ENCODE measurements at places on chromosomes 7 and 10.
A peak's percentile ranks its signal among the peaks of the same experiment; 100 is the strongest.

GRCh38 chr7:80954191-80954590, 35.3 kb upstream of the SEMA3C start:
- no peak for DNase-seq

DNA sequence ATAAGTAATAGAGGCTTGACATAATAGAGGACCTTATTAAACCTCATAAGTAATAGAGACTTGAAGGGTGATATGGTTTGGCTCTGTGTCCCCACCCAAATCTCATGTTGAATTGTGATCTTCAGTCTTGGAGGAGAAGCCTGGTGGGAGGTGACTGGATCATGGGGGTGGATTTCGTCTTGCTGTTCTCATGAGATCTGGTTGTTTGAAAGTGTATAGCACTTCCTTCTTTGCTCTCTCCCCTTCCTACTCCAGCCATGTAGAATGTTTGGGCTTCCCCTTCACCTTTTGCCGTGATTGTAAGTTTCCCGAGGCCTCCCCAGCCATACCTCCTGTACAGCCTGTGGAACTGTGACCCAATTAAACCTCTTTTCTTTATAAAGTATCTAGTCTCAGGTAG, 8.6 kb downstream of the KIFBP start:
- no peak for DNase-seq

GRCh38 chr10:3877211-3878000, 92.4 kb upstream of the KLF6 start:
- no peak for DNase-seq

DNA sequence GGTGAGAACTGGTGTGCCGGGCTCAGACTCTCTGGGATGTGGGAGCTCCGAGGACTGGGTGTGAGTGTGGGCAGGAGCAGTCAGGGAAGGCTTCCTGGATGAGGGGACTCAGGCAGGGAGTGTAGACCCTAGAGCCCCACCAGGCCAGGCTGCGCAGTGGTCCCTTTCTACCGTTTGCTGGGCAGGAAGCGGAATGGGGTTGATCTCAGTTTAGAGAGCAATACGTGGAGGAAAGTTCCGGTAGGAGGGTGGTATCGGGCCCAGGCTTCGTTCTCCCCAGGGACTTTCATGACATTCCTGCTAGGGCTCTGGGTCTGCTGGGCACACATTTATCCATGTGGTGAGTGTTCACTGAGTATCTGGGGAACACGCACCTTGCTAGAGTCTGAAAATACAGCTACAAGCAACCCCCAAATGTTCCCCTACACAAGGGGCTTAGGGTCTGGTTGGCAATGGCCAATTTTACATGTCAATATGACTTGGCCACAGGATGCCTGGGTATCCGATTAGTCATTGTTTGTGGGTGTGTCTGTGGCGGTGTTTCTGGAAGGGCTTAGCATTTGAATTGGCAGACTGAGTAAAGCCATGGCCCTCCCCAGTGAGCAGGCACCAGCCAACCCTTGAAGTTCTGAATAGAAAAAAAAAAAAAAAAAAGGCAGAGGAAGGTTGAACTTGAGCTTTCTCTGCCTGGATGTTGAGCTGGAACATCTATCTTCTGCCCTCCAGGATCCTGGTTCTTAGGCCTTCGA, 20.8 kb downstream of the GHRHR start:
- DNase-seq, result peak; percentile 78

- no peak for DNase-seq
Observed at GRCh38 chr10:132420981-132421846, 24.2 kb downstream of the PWWP2B start.

- DNase-seq, result no peak
Observed at GRCh38 chr10:3203972-3204371, 31.4 kb upstream of the PITRM1 start.

- DNase-seq, result no peak
Observed at GRCh38 chr7:71553306-71553705, 421.4 kb downstream of the GALNT17 start.

DNA sequence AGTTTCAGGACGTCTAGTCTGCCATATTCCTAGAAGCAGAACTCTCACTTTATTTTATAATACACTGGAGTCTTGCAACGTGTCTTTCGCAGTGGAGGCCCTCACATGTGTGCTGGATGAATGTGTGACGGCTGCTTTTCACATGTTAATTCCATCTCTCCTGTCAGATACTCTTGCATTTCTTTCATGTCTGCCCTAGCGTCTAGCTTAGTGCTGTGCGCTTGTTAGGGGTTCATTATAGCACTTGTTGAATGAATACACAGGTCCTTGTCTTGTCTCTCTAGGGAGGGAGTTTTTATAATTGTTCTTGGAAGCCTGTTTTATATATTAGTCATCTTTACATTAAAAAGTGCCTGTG, 94.4 kb downstream of the MAP3K8 start:
- no peak for DNase-seq

DNA sequence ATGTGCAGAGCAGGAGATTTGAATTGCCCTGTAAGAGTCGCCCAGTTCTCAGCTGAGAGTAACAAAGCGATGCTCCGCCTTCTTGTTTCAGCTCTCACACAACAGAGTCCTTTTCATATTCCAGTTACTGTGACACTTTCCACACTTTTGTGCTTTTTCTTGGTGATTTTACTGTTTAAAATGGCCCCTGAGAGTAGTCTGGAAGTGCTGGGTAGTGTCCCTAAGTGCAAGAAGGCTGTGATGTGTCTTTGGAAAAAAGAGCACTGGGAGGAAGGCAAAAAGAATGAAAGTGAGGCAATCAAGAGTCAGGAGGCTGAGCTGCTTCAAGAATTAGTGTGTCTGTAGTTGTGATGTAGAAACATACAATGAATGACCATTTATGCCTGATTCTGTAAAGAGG, 201.2 kb upstream of the SEMA3E start:
- no peak for DNase-seq

GRCh38 chr7:34332006-34332405, 326.0 kb upstream of the NPSR1 start:
- no peak for DNase-seq

- DNase-seq, result no peak
Observed at GRCh38 chr10:15155978-15156656, 12.4 kb downstream of the NMT2 start.

DNA sequence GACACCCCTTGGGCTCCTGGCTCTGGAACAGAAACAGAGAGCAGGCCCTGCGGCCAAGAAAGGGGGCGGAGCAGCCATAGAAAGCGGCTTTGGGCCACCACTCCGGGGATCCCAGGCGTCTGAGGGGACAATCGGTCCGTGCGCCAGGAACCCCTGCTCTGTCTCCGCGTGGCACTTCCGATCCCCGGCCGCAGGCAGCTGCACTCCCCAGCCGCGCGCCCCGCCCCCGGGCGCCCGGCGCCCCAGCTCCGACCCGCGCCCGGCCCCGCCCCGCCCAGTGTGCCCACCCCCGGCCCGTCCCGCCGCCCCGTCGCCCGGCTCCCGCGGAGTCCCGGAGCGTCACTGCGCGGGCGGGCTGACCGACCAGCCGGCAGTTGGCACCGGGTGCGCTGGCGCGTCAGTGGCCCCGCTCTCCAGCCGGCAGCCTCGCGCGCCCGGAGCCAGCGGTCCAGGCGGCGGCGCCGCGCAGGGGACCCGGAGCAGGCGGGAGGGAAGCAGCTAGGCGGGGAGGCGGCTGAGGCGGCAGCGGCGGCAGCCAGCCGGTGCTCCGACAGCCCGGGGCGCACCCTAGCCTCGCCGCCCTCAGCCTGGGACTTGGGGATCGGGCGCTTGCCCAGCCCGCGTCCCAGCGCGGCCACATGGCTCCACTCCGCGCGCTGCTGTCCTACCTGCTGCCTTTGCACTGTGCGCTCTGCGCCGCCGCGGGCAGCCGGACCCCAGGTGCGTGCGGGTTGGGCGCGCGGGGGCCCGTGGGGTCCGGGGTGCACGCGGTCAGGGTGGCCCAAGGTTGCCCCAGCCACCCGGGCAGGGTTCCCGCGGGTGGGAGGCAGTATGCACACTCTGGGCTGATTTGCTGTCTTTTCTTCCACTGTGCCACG, at the start of gene ADAMTS14:
Gene ADAMTS14 (plus strand): TSS at position 342 of the 878 bp plus-strand sequence. CDS start 297 bp downstream, at position 639.
- peak; percentile 7 for DNase-seq

DNA sequence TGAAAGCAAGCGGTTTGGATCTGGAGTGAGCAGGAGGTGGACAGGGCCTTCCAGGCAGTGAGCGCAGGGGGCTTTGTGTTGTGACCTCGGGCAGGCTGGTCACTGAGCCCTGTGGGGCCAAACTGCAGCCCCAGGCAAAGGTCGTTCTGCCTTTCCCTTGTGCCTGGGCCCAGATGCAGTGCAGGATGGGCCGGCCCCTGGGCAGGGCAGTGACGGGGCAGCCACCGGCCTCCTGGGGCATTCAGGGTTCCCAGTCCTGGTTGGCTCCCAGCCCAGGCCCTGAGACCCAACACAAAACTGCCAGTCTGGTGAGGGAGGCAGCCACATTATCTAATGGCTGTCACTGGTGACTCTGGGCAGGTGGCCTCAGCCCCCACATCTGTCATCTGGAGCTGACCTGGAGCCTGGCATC, 7.1 kb downstream of the ARPC1B start:
- DNase-seq, result no peak

GRCh38 chr7:82317760-82318159, 125.8 kb downstream of the CACNA2D1 start:
- no peak for DNase-seq

DNA sequence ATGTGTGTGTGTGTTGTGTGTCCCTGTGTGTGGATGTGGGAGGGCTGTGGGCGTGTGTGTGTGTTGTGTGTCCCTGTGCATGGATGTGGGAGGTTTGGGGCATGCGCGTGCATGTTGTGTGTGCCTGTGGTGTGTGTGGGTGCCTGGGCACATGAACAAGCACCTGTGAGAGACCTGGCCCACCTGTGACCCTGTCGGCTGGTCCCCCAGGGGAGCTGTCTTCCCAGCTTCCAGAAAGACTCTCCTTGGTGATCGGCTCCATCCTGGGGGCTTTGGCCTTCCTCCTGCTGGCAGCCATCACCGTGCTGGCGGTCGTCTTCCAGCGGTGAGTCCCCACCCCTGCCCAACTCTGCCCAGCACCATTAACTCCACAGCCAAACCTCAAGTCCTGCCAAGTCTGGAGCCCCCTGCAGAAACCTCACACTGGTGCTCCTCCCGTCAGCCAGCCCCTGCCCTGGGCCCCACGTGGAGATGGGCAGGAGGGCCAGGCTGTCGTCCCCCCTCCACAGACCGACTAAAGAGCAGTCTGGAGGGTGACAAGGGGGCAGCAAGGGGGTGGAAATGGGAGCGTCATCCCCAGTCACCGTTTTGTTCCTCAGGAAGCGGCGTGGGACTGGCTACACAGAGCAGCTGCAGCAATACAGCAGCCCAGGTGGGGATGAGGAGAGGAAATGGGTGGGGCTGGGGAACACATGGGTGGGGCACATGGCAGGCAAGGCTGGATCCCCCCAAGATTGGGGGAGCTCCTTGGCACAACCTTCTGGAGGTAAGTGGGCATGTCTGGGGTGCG, 12.7 kb downstream of the EPHB6 start:
- no peak for DNase-seq

GRCh38 chr7:37592366-37592765, 91.2 kb upstream of the GPR141 start:
- DNase-seq, result no peak

DNA sequence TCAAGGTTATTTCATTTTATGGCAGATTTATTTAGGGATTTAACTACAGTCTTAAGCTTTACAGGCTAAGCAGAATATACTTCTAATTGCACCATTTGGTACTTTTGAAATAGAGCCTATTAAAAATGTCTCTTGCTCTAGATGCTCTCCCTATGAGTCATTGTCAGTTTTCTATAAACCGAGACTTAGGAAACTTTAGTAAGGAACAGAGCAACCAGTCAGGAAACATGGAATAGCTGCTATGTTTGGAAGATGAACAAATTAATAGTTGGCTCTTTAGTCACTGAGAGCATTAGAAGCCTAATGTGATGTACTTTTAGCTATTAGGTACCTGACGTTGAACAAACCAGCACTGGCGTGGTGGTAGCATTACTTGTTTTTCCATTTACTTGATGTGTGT, 35.3 kb downstream of the INPP5F start:
- DNase-seq, result peak; percentile 66

- DNase-seq, result no peak
Observed at GRCh38 chr7:137583172-137583571, 239.6 kb upstream of the PTN start.

- no peak for DNase-seq
Observed at GRCh38 chr10:66882271-66882670, 43.6 kb upstream of the LRRTM3 start.

GRCh38 chr7:88395715-88396114, 89.0 kb upstream of the STEAP4 start:
- no peak for DNase-seq

All from kidney capillary endothelial cell (primary cell).